ENCODE measurements at places on chromosomes 7 and 10.

DNA sequence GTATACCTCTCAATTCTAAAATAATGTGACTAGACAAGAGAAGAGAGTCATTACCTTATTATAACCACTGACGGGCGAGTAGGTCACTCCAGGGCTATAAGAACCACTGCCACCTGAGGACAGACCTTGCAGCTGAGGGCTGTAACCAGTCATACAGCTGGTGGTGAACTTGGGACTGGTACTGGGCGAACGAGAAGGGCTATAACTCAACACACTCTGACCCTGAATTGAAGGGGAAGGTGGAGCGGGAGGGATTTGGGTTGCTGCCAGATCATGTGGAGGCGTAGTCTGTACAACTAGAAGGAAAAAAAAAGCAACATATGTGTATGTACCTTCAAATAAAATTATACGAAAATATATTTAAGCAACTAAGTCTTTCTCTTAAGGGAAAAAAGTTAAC lies 3.4 kb downstream of the TMEM209 start:
- DNase-seq: no peak

GRCh38 chr10:13839030-13839429 lies 252.3 kb downstream of the PRPF18 start:
- no peak for DNase-seq

DNA sequence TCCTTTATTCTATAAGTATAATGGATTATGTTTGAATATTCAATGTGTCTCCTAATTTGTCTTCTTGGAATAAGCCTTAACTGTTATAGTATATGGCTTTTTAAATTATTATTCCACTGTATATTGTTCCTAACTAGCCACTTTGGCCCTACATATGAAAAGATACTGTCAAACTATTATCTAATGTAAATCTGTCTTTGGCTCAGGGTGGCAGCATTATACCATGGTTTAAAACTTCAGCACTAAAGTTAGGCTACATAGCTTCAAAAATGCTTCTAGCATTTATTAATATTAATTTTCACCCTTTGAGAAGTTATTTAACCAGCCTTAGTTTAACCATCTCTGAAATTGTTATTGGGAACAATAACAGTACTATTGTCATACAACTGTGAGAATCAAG lies 543.1 kb upstream of the MBL2 start:
- DNase-seq: no peak

GRCh38 chr7:82810558-82811259 lies 352.0 kb downstream of the PCLO start:
- no peak for DNase-seq

GRCh38 chr10:44011603-44011981 lies 362.9 kb upstream of the ZNF32 start:
- no peak for DNase-seq

DNA sequence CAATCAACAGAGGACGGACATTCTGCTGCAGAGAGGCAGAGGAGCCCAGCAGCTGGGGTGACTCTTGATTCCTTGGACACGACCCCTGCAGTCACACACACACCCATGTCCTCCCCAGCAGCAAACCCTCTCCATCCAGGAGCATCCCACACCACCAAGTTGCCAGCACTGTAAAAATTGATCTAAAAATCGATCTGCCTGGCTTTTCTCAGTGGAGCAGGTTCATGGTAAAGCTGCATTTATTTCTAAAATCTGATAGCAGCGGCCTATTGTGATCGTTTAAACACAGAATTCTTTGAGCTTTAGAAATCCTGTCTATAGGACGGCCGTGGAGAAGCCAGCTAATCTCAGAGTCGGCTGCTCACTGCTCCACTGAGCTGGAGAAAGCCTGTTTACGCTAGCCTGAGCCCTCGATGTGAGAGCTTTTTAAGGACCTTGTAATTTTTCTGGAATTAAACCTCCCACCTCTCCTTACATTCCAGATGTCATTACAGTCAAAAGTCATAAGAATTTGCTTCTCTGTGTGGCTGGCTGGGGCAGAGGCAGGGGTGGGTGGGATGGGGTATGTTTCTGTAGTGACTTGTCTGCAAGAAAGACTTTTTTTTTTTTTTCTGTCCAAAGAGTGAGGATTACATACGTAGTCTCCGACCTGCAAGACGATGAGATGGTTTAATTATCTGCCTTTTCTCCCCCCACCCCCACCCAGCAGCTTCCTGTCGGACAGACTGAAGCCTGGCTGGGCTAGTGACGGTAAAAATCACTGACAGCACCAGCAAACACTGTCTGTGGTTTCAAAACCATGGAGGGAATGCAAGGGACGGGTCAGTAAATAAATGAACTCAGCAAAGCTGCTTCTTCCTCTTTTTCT lies 31.6 kb downstream of the TRIM8 start:
- DNase-seq: no peak

DNA sequence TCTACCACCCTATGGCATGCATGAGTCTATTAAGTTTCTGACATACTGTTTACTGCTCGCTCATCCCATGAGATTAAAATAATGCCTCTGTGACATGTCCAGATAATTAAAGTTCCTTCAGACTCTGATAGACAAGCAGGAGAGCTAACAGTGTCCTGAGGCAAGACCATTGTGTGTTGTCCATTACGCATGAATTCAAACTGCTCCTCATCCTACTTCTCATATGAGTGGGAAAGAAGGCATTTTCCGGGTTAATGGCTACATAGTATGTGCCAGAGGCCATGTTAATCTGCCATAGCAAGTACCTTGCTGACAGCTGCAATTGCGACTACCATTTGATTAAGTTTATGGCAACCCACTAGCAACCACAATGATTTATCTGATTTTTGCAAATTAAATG lies 113.3 kb downstream of the GNAI1 start:
- DNase-seq: no peak

DNA sequence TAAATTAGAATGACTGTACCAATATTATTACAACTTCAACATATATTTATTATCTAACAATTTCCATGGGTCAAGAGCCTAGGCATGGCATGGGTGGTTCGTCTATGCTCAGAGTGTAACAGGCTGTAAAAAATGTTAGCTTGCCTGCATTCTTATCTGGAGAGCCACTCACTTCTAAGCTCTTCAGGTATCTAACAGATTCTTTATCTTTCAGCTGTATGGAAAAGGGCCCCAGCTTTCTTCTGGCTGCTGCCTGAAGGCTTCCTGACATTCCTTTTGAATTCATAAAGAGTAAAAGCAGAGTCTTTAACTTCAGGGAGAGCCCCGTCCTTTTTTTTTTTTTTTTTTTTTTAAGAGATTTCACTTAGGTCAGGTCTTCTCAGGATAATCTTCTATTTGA lies 648.8 kb downstream of the NXPH1 start:
- no peak for DNase-seq

GRCh38 chr7:81462672-81463071 lies 307.2 kb downstream of the HGF start:
- DNase-seq: no peak

DNA sequence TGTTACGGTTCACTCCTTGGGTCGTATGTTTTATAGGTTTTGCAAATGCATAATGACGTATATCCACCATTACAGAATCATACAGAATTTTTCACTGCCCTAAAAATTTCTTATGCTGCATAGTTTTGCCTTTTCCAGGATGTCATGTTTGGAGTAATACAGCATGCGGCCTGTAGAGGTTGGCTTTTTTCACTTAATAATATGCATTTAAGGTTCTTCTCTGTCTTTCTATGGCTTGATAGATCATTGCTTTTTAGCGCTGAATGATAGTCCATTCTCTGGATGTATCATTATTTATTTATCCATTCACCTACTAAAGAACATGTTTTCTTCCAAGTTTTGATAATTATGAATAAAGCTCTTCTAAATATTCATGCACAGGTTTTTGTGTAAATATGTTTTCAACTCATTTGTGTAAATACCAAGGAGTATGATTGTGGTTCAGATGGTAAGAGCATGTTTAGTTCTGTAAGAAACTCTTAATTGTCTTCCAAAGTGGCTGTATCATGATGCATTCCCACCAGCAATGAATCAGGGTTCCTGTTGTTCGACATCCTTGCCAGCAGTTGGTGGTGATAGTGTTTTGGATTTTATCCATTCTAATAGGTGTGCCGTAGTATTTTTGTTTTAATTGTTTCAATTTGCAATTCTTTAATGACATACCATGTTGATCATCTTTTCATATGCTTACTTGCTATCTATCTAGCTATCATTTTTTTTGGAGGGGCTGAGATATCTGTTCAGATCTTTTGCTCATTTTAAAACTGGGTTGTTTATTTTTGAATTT lies 531.2 kb upstream of the GHITM start:
- no peak for DNase-seq

GRCh38 chr7:45670717-45671116 lies 96.5 kb downstream of the ADCY1 start:
- DNase-seq: no peak

GRCh38 chr10:133565441-133566294 lies at the start of gene SYCE1:
SYCE1 (minus strand) TSS chr10:133565583; CDS start chr10:133565529, 54 bp downstream.
- no peak for DNase-seq

GRCh38 chr7:84975586-84976185 lies 211.2 kb downstream of the SEMA3D start:
- no peak for DNase-seq

DNA sequence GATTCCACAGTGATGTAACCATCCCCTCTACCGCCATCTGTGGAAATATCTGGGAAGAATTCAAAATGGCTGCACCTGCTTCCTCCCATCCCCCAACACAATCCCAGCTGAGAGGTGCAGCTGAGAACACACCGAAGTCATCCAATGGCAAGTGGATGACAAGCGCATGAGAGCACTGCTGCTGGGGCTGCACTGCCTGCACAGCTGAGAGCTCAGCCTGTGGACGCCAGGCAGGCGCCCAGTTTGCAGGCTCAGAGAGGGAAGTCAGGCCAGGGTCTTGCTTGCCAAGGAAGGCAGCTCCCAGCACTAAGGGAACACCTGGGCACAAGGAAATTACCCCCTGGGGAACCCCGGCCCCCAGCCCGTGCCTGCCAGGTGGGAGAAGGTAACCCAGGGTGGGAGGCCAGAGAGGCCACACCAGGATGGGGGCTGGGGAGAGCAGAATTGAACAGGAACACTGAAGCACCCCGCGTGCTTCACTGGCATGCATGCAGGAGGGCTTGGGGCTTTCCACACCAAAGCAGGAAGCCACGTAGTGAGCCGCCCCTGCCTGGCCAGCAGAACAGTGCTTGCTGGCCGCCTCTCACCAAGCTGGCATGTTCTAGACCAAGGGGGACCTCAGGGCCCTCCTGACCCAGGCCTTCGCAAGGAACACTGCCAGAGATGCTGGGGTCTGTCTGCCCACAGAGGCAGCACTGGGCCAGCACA lies 46.2 kb downstream of the FAM53B start:
- no peak for DNase-seq

DNA sequence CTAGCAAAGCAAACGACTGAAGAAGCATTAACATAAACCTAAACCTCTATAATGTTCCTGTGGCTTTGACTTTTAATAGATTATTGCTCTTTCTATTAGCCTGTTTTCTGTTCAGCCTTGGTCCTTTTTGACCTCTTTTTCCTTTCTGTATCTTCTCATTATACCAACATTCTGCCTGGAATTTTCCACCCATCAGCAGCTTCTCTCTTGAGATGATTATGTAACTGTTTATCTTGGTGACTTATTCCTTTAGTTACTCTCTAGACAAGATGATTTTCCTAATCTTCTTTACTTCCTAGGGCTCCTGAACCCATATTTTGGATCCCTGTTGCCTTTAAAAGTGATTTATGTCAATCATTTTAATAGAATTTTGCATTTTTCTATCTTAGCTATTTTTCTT lies 81.1 kb downstream of the MYO3A start:
- DNase-seq: no peak

DNA sequence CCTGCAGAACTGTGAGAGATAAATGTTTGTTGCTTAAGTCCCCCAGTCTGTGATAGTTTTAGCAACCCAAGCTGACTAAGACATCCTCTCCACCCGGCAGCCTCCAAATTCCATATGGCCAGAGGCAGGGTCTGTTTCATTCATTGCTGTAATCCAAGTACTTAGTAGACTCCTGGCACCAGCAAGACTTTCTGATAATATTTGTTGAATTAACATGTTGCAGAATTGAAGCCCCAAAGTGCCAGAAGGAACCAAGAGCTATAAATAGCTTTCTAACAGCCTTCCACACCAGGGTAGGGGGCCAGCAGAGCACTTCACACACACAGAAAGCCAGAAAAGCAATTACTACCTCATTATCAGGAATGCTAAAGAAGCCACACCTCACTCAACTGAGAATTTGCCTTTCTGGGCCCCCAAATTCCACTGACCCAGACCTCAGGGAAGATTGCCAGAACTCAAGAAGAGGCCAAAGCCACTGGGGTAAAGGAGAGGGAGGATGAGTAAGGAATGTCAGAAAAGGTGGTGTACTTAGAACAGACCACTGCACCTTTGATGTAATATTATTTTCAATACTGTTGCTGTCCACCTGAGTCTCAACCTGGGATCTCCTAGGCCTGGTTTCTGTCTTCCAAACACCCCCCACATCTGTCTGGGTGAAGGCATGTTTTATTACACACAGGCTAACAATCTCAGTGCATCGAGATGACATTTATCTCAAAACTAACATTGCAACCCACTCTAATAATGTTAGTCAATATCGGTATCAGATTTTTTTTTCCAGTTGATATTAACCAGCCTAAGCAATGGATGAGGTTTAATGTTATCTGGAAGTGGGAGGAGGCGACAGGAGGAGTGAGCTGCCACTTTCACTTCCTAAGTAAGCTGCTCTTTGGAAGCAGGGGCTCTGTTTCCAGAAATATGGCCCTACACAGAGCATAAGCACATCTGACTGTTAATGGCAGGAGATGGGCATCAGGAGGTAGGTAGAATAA lies 5.5 kb downstream of the NOD1 start:
- DNase-seq: no peak

DNA sequence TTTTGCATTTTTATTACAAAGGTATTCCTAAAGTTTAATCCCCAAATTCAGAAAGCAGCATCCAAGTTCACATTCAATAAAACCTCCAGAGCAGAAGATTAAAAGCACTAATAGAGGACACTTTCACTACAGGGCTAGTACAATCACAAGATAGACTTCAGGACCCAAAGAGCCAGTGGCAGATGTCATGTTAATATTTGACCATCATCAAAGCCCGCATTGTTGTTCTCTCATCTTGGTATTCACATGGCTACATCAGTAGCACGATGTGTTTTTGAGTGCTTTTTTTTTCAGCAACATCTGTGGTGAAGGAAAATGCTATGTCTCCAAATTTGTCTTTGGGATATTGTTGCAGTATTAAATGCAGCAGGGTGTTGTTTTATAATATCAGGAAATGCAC lies 134.3 kb downstream of the ARL4A start:
- no peak for DNase-seq

GRCh38 chr10:71268247-71268691 lies 50.8 kb upstream of the SLC29A3 start:
- DNase-seq: no peak

- no peak for DNase-seq
These were observed 21.0 kb upstream of the GRB10 start for GRCh38 chr7:50803359-50804337.

- no peak for DNase-seq
These were observed 57.4 kb upstream of the NRP1 start for GRCh38 chr10:33391611-33392465.

GRCh38 chr7:106858618-106859532 lies 6.2 kb upstream of the PIK3CG start:
- no peak for DNase-seq
